Suprapubic skin (tissue), 4 donors: ENCODE measurements at places on chromosomes 1 and 21. TPM values are rescaled to one million over a fixed set of nuclear protein-coding genes. Genes with fewer than 3 reads are reported as not detected.

DNA sequence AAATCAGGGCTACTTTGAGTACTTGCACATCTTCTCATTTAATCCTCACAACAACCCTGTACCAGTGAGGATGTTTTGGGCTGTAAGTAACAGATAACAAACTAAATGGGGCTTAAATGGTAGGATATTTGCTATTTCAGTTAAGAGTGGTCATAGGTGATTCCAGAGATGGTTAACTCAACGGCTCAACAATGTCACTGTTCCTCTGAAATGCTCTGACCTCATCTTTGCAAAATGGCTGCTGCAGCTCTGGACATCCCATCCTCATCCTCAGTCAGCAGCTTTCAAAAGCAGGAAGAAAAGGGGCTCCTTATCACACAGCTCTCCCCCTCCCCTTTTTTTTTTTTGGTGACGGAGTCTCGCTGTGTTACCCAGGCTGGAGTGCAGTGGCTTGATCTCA lies 1.5 kb downstream of the LDLRAD2 start:
- no peak overlapping the region for H3K27ac ChIP-seq
- DNase-seq, result no peak
- H3K4me1 ChIP-seq, result peaks cover 8% of the 10 kb centered on the region
- no peaks in the 10 kb centered on the region for H3K36me3 ChIP-seq

DNA sequence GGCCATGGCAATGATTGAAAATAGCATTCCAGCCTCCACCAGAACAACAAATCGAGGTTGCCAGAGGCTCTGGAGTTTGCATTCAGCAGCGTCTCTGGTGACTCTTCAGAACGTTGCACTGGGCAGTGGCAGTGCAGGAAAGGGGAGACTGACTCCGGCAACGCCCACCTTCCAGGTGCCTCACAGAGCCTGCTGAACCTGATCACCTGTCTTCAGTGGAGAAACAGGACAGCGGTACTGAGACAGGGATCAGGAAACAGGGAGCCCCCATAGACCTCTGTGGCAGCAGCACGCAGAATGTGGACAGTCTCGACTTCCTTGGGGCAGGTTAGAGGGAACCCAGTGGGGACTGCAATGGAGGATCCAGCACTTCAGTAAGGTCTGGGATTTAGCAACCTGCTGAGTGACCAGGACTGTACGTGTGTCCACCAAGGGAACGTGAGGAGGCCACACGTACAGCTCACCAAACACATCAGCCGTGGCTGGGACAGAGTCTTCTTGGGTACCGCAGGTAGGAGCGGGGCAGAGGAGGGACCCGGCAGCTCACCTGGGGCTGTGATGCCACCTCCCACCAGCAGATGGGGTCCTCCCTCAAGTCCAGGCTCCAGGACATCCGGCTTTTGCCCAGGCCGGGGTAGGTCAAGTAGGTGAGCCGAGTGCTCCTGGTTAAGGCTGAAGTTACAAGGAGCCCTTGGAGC lies 128.6 kb downstream of the PRDM2 start:
- peak overlapping the region; percentile 5 for H3K4me3 ChIP-seq
- H3K4me1 ChIP-seq, result peaks cover 10% of the 10 kb centered on the region
- no peaks in the 10 kb centered on the region for H3K27me3 ChIP-seq
- no peak for DNase-seq

- H3K36me3 ChIP-seq, result no peaks in the 10 kb centered on the region
- H3K27me3 ChIP-seq, result peaks cover 14% of the 10 kb centered on the region
- peaks cover 6% of the 10 kb centered on the region for H3K4me1 ChIP-seq
- no peak for DNase-seq
- H3K4me3 ChIP-seq, result no peak overlapping the region
- no peak overlapping the region for H3K27ac ChIP-seq
Measured at GRCh38 chr1:205371871-205372660, 15.3 kb upstream of the KLHDC8A start.

- no peak within 1 kb of the TSS for H3K4me3 ChIP-seq
- no peaks in the 10 kb centered on the region for H3K4me1 ChIP-seq
- H3K27me3 ChIP-seq, result no peaks in the 10 kb centered on the region
- H3K27ac ChIP-seq, result no peak within 1 kb of the TSS
Measured at GRCh38 chr1:40247655-40248054, at the start of gene TMCO2. TSS of gene TMCO2 (plus strand) at chr1:40247937. CDS start at chr1:40247994, 57 bp downstream.

- peaks cover 66% of the 10 kb centered on the region for H3K4me1 ChIP-seq
- H3K36me3 ChIP-seq, result no peaks in the 10 kb centered on the region
- no peak for DNase-seq
- no peaks in the 10 kb centered on the region for H3K27me3 ChIP-seq
- no peak overlapping the region for H3K4me3 ChIP-seq
- peak overlapping the region; percentile 53 for H3K27ac ChIP-seq
Measured at GRCh38 chr1:111734426-111734825, 4.8 kb downstream of the INKA2 start.

DNA sequence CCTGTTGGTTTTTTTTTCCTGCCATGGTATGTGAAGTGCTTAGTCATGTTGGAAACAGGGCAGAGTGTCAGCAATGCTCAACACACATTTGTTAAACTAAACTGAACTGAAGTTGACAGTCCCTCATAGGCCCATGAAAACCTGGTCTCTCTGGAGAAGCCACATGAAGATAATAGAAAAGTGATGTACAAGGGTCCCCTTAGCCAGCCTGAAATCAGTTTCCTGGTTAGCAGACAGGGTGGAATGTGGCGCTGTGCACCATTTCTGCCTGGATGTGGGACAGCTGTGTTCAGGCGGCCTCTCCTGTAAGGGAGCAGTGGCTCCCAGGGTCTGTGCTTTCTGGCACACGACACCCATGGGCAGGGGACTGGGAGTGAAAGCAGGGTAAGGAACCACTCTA lies 9.9 kb upstream of the CHI3L1 start:
- H3K36me3 ChIP-seq, result no peaks in the 10 kb centered on the region
- DNase-seq, result no peak
- no peak overlapping the region for H3K27ac ChIP-seq
- peaks cover 3% of the 10 kb centered on the region for H3K27me3 ChIP-seq

DNA sequence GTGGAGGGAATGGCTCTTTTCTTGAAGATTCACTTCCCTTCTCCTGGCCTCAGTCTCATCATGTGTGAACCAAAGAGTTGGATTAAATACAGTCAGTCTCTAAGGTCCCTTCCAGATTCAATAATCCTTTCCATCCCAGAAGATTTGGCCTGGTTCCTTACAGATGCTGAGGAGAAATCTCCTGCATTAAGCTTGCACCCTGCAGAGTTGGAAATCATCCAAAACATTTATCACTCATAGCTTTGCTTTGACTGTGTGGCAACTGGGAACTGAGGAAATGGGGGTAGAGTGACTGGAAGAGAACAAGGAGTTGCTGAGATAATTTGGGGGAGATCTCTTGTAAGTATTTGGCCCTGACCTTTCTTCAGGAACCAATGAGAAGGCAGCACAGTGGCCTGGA lies 220.5 kb upstream of the SGIP1 start:
- H3K36me3 ChIP-seq, result no peaks in the 10 kb centered on the region
- H3K27ac ChIP-seq, result no peak overlapping the region
- no peaks in the 10 kb centered on the region for H3K4me1 ChIP-seq
- H3K27me3 ChIP-seq, result no peaks in the 10 kb centered on the region
- H3K4me3 ChIP-seq, result no peak overlapping the region
- no peak for DNase-seq

GRCh38 chr1:117106478-117106877 lies 15.1 kb downstream of the TRIM45 start:
- no peaks in the 10 kb centered on the region for H3K4me1 ChIP-seq
- no peak overlapping the region for H3K4me3 ChIP-seq
- no peaks in the 10 kb centered on the region for H3K27me3 ChIP-seq
- no peak overlapping the region for H3K27ac ChIP-seq
- no peak for DNase-seq

DNA sequence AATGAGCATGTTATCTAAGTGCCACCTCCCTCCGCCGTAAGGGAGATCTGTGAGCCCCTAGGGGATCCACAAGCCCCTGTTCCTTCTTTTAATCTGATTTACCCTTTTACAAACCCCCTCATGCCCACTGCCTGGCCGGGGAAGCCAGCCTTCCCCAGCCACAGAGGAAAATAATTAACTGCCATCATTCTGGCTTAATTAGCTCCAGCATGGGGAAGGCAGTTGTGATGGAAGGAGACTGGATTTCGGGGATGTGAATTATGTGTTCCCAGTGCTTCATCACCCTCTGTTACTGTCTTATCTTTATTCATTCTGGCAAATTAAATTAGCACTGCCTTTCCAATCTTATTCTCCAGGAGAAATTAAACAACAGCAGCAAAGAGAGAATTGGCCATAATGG lies 135.8 kb downstream of the PTPRU start:
- H3K36me3 ChIP-seq, result no peaks in the 10 kb centered on the region
- H3K27me3 ChIP-seq, result peaks cover 40% of the 10 kb centered on the region
- no peak overlapping the region for H3K27ac ChIP-seq
- no peaks in the 10 kb centered on the region for H3K4me1 ChIP-seq
- no peak overlapping the region for H3K4me3 ChIP-seq

DNA sequence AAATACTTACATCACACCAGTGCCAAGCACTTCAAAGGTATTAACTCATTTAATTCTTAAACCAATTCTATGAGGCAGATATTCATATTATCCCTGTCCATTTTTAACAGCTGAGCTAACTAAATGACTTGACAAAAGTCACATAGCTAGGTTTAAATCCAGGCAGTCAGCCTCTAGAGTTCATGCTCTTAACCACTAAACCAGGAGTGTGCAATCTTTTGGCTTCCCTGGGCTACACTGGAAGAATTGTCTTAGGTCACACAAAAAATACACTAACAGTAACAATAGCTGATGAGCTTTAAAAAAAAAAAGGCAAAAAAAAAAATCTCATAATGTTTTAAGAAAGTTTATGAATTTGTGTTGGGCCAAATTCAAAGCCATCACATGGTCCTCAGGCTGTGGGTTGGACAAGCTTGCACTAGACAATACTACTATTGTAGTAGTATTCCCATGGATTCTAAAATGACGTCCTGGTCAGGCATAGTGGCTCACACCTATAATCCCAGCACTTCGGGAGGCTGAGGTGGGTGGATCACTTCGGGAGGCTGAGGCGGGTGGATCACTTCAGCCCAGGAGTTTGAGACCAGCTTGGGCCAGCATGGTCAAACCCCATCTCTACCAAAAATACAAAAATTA lies 10.0 kb downstream of the UBR4 start:
- peaks cover 48% of the 10 kb centered on the region for H3K36me3 ChIP-seq
- no peak overlapping the region for H3K27ac ChIP-seq
- no peak for DNase-seq
- H3K27me3 ChIP-seq, result no peaks in the 10 kb centered on the region
- no peak overlapping the region for H3K4me3 ChIP-seq

DNA sequence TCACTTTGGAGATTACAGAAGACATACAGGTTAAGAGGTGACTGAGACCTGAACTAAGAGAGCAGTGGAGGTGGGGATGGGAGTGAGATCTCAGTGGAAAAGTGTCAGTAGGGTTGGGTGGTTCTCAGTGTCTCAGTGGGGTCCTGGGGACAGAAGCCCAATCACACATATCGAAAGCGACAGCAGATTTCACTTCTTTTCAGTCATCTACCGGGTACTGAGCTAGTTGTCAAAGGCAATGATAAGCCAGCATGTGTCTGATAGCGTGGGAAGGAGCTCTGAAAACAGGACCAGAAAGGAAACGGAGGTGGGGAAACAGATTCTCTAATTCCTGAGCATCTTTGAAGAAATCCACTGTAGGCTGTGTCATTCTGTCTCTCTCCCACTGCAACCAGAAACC lies 59.5 kb downstream of the RHOU start:
- no peaks in the 10 kb centered on the region for H3K36me3 ChIP-seq
- H3K27ac ChIP-seq, result no peak overlapping the region
- no peak for DNase-seq
- no peaks in the 10 kb centered on the region for H3K4me1 ChIP-seq

DNA sequence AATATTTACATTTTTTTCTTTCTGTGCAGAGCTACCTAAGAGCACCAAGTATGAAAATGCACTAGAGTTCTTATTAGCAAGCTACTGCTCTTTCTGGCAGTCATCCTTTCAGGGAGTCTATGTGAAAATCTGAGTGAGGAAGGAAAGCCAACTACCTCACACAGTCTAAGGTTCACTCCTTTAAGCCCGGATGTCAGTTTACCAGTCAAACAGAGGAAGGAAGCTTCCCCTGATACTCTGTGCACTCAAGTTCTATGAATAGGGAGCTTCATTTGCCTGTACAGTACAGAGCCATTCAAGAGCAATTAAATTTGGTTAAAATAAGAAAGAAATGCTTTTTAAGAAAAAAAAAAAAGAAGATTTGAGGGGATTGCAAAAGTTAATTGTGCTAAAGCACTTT lies 6.9 kb downstream of the COL11A1 start:
- no peaks in the 10 kb centered on the region for H3K27me3 ChIP-seq
- no peak overlapping the region for H3K27ac ChIP-seq
- no peak for DNase-seq
- H3K36me3 ChIP-seq, result no peaks in the 10 kb centered on the region

DNA sequence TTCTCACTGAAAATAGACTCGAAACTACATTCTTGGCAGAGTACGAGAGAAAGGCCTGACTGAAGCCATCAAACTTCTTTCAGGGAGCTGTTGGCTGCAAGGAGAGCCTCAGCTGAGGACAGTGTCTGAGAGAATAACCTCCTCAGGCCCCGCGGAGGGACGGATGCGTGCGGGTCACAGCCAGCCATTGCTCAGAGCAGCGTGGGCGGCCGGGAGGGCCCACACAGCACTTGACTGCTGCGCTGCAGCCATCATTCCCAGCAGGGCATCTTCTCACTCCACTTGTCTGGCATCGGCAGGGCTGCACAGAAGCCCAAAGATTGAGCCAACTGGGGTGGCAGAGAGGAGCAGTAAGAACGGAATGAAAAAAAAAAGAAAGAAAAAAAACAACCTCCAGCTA lies 113.5 kb downstream of the XCL2 start:
- no peaks in the 10 kb centered on the region for H3K27me3 ChIP-seq
- no peaks in the 10 kb centered on the region for H3K36me3 ChIP-seq
- H3K27ac ChIP-seq, result no peak overlapping the region
- no peak for DNase-seq

DNA sequence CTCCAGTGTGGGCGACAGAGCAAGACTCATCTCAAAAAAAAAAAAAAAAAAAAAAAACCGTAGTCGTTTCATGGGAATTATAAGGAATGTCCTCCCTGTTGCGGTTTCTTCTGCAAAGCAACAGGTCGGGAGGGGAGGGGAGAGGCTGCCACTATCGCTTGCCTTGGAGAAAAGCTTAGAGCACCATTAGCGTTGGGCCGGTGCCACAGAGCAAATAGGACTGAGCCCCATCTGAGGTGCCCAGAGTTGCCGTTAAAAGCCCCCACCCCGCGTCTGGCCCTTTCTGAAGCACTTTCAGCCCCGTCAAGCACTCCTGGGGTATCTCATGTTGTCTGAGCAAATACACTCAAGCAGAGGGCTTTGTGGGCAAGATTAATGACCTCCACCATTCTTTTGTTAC lies 2.2 kb downstream of the RIPPLY3 start:
- no peaks in the 10 kb centered on the region for H3K36me3 ChIP-seq
- no peak overlapping the region for H3K27ac ChIP-seq
- no peak for DNase-seq
- peaks cover 29% of the 10 kb centered on the region for H3K27me3 ChIP-seq

The CNIH4 gene
- total RNA-seq, result 27.8 TPM

The ANGEL2 gene
- 33.6 TPM for total RNA-seq

The SESN2 gene
- 7.4 TPM for total RNA-seq

The LAX1 gene
- total RNA-seq, result 0.97 TPM

The CFAP107 gene
- not detected for total RNA-seq
